ENCODE measurements at places on chromosomes 2 and 18.

GRCh38 chr18:63544017-63544416 is 1.8 kb downstream of the SERPINB12 start:
- DNase-seq, result no peak

DNA sequence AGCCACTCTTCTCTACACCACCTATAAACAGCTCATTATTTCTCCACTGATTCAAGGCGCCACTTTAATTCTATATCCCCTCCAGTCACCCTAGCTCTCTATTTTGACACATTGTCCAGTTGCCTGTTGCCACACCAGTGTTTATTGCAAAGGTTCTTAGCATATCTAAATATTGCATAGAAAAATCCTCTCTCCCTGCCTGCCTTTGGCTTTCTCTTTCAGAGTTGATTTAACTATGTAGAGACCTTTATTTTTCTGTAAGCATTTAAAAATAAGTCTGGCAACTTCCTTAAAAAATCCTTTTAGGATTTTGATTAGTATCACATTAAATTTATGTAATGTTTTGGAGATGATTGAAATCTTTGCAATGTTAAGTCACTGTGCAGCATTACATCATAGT is 47.9 kb upstream of the B3GNT7 start:
- no peak for DNase-seq

DNA sequence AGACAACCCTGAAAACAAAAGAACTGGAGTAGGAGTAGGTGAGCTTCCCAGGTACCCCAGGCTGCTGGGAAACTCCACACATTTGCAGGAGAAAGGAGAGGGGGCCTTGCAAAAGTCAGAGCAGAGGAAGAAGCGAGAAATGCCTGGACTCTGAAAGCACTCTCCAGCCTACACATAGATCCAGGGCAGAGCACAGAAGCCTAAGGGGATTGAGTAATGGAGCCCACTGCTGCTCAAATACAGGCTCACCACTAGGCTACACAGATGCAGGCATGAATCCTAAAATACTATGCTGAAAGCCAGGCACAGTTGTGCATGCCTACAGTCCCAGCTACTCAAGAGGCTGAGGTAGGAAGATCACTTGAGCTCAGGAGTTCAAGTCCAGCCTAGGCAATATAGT is 33.4 kb downstream of the OSBPL1A start:
- DNase-seq, result no peak

GRCh38 chr18:32271672-32272208 is 81.9 kb downstream of the MEP1B start:
- DNase-seq, result peak; percentile 51

- DNase-seq, result no peak
These were observed 407.0 kb upstream of the CDH19 start for GRCh38 chr18:67010919-67011318.

GRCh38 chr2:69201259-69201658 is 185.8 kb downstream of the GFPT1 start:
- no peak for DNase-seq

DNA sequence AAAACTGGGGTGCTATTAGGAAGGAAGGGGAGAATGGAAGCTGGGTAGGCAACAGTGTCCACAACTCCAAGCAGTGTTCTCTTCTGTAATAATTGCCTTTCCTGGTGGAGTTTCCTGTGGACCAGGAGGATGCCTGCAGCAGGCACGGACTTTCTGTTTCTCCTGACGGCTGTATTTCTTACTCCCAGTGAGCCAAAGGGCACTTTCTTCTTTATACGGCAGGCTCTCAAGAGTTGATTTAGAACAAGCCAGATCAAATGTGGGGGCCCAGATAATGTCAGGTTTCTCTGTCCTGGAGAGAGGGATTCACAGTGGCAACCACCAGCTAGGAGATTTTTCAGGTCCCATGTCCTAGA is 13.0 kb upstream of the PROC start:
- DNase-seq, result no peak

DNA sequence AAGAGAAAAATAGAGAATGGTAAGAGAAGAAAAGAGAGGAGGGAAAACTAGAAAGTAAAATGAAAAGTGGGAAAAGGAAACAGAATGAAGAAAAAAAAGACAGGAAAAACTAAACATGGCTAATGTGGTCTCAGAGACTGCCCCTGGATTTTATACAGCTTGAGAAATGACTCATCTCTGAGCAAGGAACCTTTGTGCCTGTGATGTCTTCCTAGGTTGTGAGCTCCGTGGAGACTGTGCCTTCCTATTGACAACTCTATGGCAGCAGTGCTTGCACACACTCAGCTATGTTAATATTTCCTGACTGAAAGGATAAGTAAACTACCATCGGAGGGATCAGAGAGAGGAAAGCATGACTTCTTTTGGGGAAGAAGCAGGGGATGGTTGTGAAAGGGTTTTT is 203.8 kb downstream of the RDH14 start:
- no peak for DNase-seq

GRCh38 chr2:149365931-149366583 is 35.7 kb downstream of the LYPD6 start:
- DNase-seq, result no peak

DNA sequence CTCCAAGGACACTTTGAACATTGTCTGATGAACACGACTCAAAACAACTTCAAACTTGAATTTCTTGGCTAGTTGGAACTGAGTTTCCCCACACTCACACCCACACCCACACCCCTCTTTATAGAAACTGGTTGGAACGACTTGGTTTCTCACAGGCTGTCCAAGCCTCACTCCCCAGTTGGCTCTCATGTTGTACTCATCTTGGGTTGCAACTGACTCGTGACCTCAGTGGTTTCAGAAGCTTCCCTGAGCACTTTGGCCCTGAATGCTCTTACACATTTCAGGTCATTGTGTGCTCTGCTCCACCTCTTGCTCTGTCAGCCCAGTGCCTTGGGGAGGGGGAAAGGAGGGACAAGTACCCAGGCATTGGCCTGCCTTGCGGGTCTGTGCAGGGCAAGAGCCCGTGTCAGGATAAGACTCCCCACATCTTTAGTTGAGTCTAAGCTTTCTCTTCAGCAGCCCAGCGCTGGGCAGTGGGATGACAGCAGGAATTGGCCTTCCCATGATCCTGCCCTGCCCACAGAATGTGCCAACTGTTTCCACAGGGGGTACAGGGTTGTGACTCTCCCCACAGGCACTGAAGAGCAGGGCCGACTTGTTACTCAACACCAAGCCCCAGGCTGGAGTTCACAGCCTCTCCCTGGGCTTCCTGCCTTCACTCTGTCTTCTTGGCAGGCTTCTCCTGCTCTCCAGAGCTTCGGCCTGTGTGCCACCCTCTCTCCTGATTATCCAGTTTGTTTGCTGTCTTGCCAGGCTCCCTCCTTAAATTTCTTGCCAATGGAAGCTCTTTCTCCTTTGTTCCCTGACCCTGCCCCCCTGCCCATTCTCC is 104.6 kb downstream of the RTN4 start:
- no peak for DNase-seq

DNA sequence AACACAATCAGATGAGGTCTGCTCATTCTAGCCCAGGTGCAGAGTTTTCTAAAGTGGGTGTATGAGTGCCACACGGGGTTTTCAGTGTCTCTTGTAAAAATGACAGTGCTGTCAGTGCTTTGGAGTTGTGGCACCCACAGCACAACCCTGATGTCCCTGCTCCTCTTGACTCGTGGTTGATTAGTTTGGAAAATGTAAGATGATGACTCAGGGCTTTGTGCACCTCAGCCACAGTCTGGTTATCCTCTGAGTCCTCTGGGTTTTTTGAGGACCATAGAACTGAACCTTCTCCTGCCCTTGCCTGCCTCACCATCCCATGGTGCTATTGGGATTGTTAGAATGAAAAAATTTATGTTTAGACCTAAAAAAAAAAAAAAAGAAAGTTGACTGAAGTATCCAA is 105.6 kb downstream of the MYO1B start:
- no peak for DNase-seq

- no peak for DNase-seq
These were observed 2.3 kb downstream of the RAB11FIP5 start for GRCh38 chr2:73110168-73111072.

DNA sequence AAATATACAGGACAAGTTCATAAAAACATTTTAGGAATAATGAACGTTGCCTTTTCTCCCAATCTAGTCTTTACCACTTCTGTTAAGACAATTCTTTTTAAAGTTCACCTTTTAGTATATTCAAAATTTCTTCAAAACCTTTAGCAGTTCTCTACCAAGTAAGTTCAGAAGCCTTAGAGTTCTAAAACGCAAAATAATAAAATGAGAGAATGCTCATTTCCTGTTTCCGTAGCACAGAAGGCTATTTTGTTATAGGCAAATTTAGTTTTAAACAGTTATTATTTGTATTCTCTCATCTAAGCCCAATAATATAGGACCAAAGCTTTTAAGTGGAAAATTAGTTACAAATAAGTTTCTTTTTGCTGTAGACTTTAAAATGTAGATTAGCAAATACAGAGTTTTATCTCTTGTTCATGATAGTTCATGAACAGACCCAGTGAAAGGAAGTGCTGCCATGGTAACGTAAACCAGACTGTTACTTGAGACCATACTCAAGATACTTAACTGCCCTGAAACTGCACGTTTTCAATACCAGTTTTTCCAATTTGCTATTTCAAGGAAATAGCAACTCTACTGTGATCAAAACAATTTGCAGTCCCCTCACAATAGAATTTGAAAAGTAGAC is 173.1 kb upstream of the STON1 start:
- DNase-seq, result peak; percentile 69

DNA sequence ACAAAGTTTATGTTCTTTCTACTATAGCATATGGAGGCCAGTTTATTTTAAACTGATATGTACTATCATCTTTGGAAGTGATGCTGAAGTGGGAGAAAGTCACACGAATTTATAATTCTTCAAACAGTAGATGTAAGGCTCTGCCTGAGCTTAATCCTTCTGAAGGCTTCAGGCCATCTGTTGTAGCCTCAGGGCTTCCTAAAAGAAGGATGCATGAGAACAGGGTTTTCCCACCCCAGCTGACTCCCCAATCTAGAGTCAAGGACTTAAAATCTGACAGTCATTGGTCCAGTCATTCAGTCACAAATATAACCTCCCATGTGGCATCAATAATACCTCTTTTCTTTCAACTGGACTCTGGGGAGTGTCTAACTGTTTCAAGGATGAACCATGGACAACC is 330.5 kb downstream of the KCNS3 start:
- DNase-seq, result no peak

DNA sequence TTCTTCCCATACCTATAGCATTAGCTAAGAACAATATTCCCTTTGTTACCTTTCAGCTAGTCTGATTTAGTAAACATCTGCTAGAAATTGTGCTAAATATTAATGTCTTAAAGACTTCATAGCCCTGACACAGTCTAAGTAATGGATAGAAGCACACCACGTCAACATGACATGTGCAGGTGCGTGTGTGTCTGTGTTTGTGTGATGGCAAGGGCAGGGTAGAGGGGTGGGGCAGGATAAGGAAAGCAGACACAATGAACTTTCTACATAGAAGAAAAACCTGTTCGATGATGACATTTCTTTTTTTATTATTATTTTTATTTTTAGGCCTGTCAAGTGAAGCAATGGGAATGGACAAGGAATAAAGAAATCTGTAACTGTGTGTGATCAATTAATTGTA is 223.3 kb downstream of the NOL4 start:
- DNase-seq, result no peak

GRCh38 chr2:103161456-103162289 is 399.8 kb downstream of the TMEM182 start:
- DNase-seq, result peak; percentile 45

DNA sequence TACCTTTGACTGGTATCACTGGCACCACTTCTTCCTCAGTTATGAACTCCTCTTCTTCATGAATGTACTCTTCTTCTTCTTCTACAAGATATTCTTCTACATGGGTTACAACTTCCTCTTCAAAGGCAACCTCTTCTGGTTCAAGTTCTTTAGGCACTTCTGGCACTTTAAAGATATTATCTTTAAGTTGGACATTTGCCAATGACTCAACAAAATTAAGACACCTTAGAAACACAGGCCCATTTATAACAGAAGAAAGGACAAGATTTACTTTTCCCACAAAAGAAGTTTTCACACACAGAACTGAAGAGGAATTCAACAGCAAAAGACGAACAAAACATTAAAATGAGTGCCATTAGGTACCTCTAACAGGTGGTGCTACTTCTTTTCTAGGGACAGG is 127.3 kb downstream of the TTN start:
- no peak for DNase-seq

DNA sequence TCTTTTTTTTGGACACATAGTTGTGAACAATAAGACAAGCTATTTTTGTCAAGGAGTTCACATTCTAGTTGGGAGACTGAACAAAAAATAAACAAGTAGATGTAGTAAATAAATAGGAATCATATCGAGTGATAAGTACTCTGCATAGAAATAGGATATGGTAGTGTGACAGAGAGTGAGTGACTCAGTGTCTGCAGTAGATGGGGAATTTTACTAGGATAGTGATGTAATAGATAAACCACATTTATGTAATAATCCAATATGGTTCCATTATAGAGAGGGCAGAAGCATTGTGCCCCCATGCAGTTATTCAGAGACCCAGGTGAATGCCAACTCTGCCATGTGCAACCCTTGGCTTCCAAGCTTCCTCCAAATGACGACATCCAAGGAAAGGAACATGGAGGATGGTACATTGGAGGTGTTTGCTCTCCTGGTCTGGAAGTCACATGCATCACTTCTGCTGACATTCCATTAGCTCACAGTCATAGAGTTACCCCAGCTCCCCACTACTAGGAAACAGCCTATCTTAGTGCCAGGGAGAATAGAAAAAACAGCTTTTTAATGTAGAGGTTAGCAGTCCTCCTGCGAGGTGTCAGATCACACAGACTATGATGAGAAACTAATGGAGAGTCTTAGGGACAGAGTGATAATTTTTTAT is 595.4 kb downstream of the NYAP2 start:
- no peak for DNase-seq

DNA sequence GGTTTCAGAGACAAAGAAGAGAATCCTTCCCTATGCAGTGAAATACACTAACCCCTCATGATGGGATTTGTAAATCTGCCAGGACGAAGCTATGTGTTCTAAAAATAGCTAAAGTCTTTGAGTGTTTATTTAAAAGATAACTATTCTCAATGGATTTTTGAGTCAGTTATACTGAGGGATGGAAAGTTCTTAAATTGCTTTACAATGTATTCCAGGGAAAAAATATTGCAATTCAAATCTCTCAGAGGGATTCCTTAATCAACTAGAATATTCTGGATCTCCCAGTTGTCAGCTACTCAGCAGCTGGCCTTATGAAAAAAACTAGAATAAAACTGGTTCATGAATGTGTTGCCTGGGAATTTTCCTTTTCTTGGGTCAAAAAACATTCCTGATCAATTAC is 312.4 kb downstream of the PLCL1 start:
- DNase-seq, result no peak

- DNase-seq, result no peak
These were observed 434.0 kb upstream of the SPHKAP start for GRCh38 chr2:228615496-228615895.

DNA sequence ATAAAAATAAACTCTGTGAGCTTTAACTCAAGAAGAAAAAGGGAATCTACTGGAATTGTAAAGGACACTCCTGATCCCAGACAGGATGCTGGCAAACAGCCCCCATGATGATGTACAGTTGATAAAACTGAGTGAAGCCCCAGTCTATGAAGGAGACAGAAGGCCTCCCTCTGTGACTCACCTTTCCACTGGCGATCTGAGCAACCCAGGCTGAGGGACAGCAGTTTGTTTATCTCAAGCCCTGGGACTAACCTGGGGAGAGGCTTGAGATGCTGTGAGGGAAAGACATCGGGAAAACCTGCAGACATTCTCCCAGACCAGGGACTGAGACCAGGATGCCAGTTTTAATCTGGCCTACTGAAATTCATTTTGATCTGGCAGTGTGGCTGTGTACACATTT is 104.5 kb upstream of the CDH2 start:
- no peak for DNase-seq
